Thoracic aorta (tissue), 2 donors: ENCODE measurements at places on chromosomes 3 and 15. TPM values are rescaled to one million over a fixed set of nuclear protein-coding genes. Genes with fewer than 3 reads are reported as not detected.

Gene SV2B
- total RNA-seq: 2.6 TPM

Gene SCN5A
- total RNA-seq: 5.4 TPM

Gene DLL4
- 6.2 TPM for total RNA-seq

Gene EFCAB12
- total RNA-seq: 0.68 TPM

Gene TUSC7
- not detected for total RNA-seq

Gene ATP2B2
- not detected for total RNA-seq

Gene TP63
- 0.14 TPM for total RNA-seq

Gene C15orf61
- 1.6 TPM for total RNA-seq

Gene MINAR1
- total RNA-seq: 0.95 TPM

Gene IGF2BP2
- 2.6 TPM for total RNA-seq

Gene ZIC1
- not detected for total RNA-seq

Gene GABRG3
- total RNA-seq: not detected

Gene CIB2
- 7.9 TPM for total RNA-seq

Gene NCK1
- 41.5 TPM for total RNA-seq

Gene ARPIN
- total RNA-seq: 19.5 TPM

Gene EAF2
- 3.7 TPM for total RNA-seq

Gene GATM
- 27.6 TPM for total RNA-seq

Gene CADM2
- total RNA-seq: 1.8 TPM

Gene ZCWPW2
- total RNA-seq: 2.7 TPM
